Activated T-helper 1 cell treated with Interleukin-2 at 50 U/mL for 16 hours (primary cell): ENCODE measurements at places on chromosomes 16 and 17.

DNA sequence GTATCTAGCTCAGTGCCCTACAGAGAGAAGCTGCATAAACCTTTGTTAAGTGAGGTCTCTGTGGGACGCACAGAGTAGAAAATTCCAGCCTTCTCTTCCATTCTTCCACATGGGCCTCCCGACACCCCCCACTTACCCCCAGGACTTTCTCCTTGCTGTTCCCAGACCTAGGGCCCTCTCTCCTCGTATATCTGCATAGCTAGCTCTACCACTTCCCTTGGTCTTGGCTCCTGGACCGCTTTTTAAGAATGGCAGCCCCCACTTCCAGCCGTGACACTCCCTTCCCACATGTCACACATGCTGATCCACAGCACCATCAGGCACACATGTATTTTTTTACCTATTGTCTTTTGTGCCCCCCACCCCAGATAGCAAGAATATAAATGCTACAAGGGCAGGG is 16.7 kb upstream of the FOXJ1 start:
- no peak for DNase-seq

GRCh38 chr16:72241930-72242329 is 70.0 kb upstream of the PMFBP1 start:
- DNase-seq = no peak

DNA sequence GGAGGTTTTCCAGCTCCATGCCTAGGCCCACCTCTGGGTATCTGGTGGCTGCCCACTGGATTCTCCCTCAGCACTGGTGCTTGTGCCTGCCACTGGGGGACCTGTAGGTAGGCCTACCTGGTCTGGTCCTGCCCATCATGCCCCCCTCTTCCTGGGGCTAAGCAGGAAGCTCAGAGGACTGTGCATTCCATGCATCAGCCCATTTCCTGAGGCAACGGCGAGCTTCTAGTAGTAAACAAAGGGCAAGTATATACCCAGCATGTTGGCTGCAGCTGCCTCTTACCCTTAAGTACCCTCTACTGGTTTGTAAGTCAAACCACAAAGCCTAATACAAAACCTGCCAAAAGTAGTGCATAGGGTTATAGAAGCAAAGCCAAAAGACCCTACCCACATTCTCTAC is 37.5 kb downstream of the SDR42E1 start:
- DNase-seq = no peak

- DNase-seq = no peak
Measured at GRCh38 chr17:70288540-70289290, 119.4 kb downstream of the KCNJ2 start.

DNA sequence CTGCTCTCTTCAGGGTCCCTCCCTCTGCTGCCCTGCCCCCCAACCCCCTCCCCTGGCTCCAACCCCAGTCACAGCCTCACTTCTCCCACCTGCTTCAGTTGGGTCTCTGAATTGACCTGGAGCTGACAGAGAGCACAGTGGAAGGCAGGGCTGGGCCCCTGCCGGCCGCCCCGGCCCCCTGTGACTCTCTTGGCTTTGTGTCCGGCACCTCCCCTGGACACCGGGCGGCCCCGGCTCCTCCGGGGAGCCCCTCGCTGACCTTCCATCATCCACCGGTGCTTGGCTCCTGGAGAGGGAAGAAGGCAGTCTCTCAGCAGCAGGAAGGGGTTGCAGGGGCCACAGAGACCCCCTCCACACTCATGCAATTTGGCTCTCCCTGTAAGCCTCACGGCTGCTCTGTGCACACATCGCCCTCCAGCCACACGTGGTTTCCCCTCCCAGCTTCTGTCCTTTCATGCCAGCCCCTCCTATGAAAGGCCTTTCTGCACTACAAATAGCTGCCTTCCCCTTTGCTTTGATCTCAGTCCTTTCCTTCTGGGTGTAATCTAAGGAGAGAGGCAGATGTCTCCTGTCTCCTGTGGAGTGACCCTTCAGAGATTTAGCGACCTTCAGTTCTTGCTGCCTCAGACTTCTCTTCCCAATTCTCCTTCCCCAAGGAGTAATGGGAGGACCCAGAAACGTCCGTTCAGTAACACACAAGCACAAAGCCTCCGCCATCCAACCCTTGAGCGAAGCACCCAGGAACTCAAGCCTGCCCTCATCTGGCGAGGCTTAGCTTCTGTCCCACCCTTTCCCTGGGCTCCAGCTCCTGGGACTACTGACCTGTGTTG is 8.3 kb downstream of the NKIRAS2 start:
- DNase-seq = no peak

GRCh38 chr16:56728980-56729734 is 772 bp upstream of the NUP93 start:
- no peak for DNase-seq

GRCh38 chr16:53864819-53865493 is 161.0 kb downstream of the FTO start:
- no peak for DNase-seq

- no peak for DNase-seq
Measured at GRCh38 chr16:46658925-46659324, 30.1 kb downstream of the VPS35 start.

DNA sequence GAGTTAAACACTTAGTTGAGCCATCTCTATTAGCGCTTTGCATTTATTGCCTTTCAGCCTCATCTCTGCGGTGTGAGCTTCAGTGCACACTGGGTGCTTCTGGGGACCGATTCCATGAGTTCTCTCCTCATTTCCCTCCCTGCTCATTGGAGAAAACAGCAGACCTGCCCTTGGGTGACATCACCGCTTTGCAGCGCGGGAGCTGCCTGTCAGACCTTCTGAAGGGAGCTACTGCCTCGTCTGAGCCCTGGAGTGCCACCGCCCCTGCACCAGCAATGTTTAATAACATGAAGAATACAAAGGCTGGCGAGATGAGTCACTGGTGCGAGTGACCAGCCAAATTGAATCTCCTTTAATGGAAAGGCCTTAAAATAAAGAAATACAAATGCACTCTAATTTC is 30.2 kb upstream of the CPPED1 start:
- DNase-seq = no peak

DNA sequence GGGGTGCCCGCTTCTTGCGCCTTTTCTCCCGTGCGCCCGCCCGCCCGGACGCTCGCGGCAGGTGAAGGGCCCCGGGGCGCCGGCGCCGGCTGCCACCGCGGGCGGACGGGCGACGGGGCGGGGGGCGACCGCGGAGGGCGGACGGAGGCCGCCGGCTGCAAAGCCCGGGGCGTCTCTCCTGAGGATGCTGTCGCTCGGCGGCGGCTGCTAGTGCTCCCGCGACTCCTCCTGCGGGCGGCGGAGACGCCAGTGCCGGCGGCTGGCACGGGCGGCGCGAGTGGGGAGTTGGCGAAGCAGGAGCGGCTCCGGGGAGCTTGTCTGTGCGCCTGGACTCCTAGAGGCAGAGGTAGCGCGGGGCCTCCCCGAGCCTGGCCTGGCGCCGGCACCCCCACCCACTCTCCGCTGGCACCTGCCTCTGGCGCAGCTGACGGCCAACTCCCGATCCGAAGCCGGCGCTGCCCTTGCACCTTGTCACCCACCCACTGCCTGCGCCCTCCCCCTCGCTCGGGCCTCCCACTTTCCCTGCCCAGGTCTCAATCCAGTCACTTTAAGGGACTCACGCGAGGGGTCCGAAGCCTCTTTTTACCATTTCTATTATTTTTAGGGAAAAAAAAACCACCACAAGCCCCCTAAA is at the start of gene FAM20A:
Gene FAM20A (minus strand): TSS at position 437 of the 634 bp plus-strand sequence. CDS start 701 bp downstream, outside the sequence.
- no peak for DNase-seq

DNA sequence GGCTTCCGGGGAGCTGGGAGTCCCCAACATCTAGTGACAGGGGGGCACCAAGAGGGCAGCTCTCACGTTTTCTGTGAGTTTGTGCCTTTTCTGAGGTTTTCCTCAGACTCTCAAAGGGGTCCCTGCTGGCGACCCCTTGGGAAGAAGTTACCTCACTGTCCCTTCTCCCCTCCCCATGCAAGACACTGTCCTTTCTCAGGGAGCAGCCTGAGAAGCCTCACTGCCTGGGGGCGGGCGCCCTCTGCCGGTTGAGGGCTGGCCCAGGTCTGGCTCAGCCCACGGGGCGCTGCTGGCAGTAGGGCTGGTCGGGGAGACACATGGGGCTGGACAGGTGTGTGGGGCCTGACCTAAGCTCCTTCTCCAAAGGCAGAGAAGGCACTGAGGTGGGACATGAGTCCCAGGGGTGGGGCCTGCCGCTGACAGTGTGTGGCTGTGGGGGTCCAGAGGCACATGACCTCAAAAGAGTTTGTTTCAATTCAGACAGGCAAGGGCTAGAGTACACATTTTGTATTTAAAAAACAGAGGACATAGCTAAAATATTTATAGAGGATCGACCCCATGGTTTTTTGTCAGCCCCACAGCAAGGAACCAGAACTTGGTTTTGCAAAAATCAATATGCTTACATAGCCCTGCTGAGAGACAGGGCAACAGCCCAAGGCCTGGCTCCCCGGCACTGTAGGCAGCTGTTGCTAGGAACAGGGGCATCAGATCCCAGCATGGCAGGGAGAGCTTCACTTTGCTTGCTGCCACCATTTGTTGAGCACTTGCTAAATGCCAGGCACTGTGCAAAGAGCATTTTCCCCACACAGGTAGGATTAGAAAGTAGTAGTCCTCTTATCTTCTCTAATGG is 18.5 kb upstream of the ALDH3A1 start:
- DNase-seq = peak; percentile 68

DNA sequence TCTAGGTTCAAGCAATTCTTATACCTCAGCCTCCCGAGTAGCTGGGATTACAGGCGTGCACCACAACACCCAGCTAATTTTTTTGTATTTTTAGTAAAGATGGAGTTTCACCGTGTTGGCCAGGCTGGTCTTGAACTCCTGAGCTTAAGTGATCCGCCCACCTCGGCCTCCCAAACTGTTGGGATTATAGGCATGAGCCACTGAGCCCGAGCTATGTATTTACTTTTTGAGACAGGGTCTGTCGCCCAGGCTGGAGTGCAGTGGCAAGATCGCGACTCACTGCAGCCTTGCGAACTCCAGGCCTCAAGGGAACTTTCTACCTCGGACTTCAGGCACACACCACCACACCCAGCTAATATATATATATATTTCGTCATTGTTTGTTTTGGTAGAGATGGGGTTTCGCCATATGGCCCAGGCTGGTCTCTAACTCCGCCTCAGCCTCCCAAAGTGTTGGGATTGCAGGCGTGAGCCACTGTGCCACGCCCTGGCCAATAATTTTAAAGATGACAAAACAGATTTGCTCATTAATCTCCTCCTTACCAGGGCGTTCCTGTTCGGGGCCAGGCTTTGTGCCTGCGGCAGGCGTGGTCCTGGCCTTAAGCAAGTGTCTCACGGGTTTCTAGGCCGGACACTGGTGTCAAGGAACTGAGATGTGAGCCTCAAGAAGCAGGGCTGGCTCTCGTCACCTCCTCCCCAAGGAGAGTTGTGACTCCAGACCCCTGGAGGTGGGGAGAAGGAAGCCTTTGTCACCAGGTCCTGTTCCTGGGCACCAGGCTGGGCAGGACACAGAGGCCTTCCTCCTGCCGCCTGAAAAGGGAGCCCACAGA is 4.3 kb upstream of the NPW start:
- DNase-seq = no peak

- DNase-seq = no peak
Measured at GRCh38 chr16:24609740-24610415, 70.5 kb downstream of the RBBP6 start.

GRCh38 chr17:43740541-43740940 is 18.1 kb downstream of the SOST start:
- DNase-seq = no peak

- no peak for DNase-seq
Measured at GRCh38 chr16:3863587-3863986, 16.9 kb downstream of the CREBBP start.
